Activated naive CD8-positive, alpha-beta T cell treated with anti-CD3 and anti-CD28 coated beads, Interleukin-2, amount 10 ng/mL, durations not matched to agents 7 days and 5 days (primary cell): ENCODE measurements at places on chromosomes 4 and X. TPM values are rescaled to one million over a fixed set of nuclear protein-coding genes. Genes with fewer than 3 reads are reported as not detected.

- no peaks in the 10 kb centered on the region for H3K27me3 ChIP-seq
- peaks cover 4% of the 10 kb centered on the region for H3K4me1 ChIP-seq
- DNase-seq, result no peak
- no peak overlapping the region for H3K27ac ChIP-seq
- peaks cover 15% of the 10 kb centered on the region for H3K36me3 ChIP-seq
- H3K4me3 ChIP-seq, result no peak overlapping the region
Observed at GRCh38 chr4:113618205-113618604, 143.3 kb downstream of the CAMK2D start.

GRCh38 chrX:106415276-106415895 lies 196.4 kb upstream of the RADX start:
- no peak for DNase-seq
- H3K27me3 ChIP-seq, result peaks cover 7% of the 10 kb centered on the region
- no peaks in the 10 kb centered on the region for H3K4me1 ChIP-seq
- H3K27ac ChIP-seq, result no peak overlapping the region
- no peak overlapping the region for H3K4me3 ChIP-seq

The JAKMIP1 gene
- total RNA-seq, result 5.3 TPM

The CLIC2 gene
- total RNA-seq, result 0.79 TPM
